ENCODE measurements at places on chromosomes 7 and 10.

DNA sequence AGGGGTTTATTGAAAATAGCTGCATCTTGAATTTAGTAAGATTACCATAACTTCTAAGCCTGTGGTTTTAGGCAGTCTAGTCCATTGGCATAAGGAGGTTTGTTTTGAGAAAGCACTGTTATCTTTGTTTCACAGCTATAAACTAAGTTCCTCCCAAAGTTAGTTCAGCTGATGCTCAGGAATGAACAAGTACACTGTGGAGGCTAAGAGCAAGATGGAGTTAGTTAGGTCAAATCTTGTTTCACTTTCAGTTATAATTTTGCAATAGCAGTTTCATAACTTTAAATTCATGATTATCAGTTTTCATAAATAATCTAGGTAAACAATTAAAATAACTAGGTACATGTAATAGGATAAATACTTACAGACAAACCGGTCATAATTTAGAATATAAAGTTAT is 15.4 kb downstream of the SEC61G start:
- DNase-seq, result no peak

DNA sequence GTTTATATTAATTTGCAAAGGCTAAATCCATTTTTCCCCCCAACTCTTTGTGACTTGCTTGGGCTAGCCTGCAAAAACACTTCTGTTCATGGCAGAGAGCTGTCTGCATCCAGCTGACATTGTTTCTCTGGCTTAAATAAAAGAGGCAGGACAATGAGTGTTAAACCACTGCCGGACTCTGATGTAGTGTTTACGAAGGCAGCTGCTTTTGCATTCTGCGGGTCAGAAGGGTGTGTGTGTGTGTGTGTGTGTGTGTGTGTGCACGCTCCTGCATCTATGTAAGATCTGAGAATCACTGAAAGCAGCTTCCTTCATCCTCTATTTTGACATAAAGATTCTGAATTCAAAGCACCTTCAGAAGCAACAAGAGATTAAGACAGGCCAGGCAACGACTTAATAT is 28.3 kb downstream of the NRP1 start:
- no peak for DNase-seq

GRCh38 chr10:78655979-78656378 is 412.8 kb upstream of the ZMIZ1 start:
- no peak for DNase-seq

DNA sequence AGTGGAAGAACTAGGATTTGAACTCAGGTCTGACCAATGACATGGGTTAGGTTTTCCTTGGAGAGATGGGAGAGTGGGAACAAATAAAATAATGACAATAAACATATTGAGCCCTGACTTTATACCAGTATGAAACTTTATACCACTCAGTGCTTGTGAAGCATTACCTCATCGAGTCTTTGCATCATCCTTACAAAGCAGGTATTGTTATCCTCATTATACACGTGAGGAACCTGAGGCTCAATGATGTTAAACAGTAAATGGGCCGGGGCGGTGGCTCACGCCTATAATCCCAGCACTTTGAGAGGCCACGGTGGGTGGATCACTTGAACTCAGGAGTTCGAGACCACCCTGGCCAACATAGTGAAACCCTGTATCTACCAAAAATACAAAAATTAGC is 47.7 kb downstream of the HHEX start:
- no peak for DNase-seq

DNA sequence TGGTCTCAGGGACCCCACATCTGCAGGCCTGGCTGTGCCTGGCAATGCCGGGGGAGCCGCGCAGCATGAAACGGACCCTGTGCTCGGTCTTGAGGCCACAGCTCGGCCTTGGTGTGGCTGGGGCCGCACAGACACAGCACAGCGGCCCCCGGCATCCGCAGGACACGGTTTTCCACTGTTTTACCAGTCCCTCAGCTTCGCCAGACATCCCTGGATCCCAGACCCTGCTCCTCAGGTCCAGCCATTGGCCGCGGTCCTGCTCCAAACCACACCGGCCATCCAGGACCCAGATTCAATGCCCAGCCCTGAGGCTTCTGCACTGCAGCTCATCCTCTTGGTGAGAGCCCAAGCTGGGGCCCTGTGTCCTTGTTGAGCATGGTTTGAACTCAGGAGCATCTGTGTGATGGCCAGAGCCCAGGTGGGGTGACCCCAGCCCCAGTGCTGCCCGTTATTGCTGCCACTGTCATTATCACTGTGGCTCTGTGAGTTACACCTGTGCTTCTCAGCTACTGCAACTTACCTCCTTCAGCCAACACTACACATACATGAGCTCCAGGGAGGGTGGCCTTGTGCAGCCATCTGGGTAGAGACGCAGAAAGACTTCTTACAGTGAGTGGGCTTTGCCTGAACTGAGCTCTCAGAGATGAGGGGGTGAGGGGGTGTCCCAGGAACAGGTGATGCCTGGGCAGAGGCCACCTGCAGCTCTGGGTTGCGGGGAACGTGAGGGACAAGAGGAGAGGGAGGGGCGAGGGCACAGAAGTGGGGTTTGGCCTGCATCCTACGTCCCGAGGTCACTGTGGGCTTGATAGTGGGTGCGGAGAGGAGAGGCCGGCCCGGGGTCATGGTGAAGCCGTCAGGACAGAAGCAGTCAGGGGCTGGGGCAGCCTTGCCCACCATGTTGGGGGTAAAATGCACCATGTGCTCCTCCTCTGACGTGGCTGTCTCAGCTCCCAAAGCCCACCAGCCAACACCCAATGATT is 567.6 kb downstream of the PTPRN2 start:
- DNase-seq, result no peak

DNA sequence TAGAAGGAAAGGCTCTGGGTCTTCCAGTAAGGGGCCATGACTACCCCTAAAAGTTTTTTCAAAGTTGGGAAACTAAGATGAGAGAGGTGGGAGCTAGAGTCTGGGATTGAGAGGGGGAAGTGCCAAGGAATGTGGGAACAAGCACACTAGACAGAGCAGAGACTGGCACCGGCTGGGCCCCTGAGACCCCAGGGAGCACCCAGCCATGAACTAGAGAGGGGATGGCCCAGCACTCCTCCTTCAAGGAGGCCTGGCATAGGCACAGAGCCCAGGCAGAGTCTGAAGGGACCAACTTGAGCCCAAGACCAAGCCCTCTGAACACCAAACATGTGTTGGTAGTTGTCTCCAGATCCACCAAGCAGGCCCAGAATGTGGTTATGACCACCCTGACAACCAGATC is 119.0 kb downstream of the GRID1 start:
- DNase-seq, result no peak

- no peak for DNase-seq
Measured at GRCh38 chr10:90906596-90906995, 14.3 kb downstream of the ANKRD1 start.

DNA sequence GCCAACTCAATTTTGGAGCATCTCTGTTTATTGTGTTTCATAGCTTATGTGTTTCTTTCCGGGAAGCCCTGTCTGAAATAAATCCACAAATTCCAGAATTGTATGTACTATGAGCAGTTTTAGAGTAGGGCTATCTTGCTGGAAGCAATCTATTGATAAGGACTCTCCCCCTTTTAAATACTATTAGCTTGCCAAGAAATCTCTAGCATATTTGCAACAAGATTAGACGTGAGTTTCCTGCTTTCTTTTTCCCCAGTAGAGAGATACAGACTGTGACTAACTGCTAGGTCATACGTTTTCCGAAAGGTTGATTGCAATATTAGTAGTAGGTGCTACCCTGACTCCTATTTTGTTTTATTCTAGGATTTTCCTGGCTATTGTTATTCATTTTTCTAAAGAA is 277.0 kb downstream of the MALRD1 start:
- DNase-seq, result no peak

GRCh38 chr7:41252551-41252950 is 450.3 kb downstream of the INHBA start:
- DNase-seq, result no peak

DNA sequence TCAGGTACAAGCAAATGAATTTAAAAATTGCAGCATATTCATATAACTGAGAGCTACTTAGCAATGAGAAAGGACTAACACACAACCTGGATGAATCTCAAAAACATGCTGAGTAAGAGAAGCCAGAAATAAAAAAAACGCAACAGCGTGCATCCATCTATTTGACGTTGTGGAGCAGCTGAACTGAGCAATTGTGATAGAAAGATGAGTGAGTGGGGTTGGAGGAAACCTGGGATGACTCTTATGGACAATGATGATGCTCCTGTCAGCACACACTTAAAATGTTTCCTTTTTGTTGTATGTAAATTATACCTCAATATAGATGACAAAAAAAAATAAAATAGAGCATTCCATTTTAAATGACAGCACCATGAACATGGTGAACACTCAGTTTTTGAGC is 36.0 kb upstream of the AKR1E2 start:
- DNase-seq, result no peak
